ENCODE measurements at places on chromosomes 4 and X.

- DNase-seq: no peak
Measured at GRCh38 chrX:150544222-150544787, 24.1 kb upstream of the MTM1 start.

- DNase-seq: peak; percentile 0
Measured at GRCh38 chrX:20361081-20361889, 94.6 kb upstream of the RPS6KA3 start.

- DNase-seq: peak; percentile 54
Measured at GRCh38 chr4:71187404-71188155, 151.2 kb upstream of the SLC4A4 start.

GRCh38 chr4:126532527-126532926 is 1100.2 kb upstream of the INTU start:
- DNase-seq: no peak

DNA sequence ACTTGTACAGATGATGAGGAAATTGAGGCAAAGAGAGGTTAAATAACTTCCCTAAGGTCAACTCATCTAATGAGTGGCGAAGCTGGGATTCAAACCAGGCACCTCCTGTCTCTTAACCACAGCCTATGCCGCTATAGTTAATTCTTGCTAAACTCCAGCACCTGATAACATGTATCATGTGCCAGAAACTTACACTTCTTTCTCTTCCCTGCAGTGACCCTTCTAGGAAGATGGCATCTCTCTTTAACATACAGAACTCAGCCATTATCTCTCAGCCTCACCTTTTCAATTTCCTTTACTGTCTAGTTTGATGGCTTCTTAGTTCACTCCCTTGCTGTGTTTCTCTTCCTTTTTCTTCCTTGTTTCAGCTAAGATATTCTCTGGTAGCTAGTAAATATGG is 2.5 kb downstream of the VBP1 start:
- no peak for DNase-seq

DNA sequence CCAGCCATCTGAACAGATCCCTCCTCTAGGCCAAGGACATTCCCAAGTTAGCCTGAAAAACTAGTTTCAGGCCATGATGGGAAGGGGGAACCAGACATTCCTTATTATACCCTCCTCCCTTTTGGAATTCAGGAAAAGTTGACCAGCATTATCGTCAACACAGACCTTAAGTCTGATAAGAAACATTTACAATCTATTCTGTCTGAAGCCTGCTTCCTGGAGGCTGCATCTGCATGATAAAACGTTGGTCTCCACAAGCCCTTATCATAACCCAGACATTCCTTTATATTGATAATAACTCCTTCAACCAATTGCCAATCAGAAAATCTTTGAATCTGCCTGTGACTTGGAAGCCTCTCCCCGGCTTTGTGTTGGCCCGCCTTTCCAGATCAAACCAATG is 44.3 kb downstream of the EFHC2 start:
- DNase-seq: no peak

- DNase-seq: peak; percentile 86
Measured at GRCh38 chrX:54357414-54358377, at the start of gene WNK3. Gene WNK3, minus strand, starts transcription at chrX:54358046.

DNA sequence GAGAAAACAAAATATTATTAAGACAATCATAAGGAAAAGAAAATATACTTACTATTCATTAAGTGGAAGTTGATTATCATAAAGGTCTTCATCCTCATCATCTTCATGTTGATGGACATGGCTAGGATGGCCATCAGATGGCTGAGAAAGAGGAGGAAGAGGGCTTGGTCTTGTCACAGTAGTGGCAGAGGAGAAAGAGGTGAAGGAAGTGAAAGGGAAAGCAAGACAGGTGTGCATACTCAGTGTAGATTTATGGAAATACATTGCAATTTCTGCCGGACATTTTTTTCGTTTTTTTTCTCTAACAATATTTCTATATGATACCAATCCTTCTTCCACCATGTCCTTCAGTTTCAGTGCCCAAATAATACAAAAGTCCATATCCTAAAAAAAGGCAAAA is 1409.8 kb downstream of the PCDH7 start:
- no peak for DNase-seq

DNA sequence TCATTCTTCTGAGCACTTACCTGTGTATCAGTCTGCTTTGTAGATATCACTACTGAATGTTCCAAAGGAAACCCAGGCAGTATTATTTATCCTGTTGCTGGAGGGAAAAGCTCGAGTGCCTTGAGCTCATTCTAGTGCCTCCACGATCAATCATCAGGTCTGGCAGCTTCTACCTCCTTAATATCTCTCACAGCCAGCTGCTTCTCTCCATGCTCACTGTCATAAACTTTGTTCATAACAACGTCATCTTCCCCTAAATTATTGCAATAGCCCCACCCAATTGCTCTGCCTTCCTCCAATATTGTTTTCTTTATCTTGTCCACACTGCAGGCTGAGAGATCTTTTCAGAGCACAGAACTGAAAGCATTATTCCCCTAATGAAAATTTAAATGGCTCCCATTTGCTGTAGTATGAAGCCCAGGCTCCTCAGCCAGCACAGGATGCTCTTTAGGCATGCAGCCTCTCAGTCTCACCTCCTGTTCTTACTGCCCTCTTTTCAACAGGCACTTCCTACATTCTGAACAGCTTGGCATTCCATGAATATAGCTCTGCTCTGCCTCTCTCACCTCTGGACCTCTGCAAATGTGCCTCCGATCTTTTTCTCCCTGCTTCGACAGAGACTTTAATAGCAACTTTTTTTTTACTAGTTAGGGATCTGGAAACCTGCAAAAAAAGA is 504.2 kb upstream of the IGFBP7 start:
- no peak for DNase-seq

DNA sequence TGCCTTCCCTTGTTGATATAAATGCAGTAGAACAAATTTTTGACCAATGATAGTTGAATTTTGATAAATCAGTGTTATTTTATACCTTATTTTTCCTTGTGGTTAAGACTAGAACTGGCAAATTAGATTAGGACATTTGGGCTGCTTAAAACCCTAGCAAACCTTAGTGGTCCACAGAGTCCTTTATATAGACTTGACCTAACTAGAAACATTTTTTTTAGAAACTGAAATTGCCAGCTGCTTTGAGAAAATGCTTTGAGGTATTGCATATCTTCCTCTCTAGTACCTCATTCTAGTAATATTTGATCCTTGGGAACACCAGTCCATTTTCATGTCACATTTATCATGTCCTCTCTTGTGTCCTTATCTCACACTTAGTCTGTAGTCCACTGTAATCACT is 580.3 kb downstream of the FSTL5 start:
- no peak for DNase-seq

- no peak for DNase-seq
Measured at GRCh38 chr4:83010111-83010521, 507 bp downstream of the LIN54 start.

GRCh38 chr4:139770361-139770760 is 104.7 kb downstream of the MGST2 start:
- DNase-seq: no peak

- DNase-seq: no peak
Measured at GRCh38 chr4:183402771-183403170, 41.7 kb upstream of the CDKN2AIP start.

- DNase-seq: no peak
Measured at GRCh38 chr4:142614621-142615323, 231.3 kb downstream of the INPP4B start.

DNA sequence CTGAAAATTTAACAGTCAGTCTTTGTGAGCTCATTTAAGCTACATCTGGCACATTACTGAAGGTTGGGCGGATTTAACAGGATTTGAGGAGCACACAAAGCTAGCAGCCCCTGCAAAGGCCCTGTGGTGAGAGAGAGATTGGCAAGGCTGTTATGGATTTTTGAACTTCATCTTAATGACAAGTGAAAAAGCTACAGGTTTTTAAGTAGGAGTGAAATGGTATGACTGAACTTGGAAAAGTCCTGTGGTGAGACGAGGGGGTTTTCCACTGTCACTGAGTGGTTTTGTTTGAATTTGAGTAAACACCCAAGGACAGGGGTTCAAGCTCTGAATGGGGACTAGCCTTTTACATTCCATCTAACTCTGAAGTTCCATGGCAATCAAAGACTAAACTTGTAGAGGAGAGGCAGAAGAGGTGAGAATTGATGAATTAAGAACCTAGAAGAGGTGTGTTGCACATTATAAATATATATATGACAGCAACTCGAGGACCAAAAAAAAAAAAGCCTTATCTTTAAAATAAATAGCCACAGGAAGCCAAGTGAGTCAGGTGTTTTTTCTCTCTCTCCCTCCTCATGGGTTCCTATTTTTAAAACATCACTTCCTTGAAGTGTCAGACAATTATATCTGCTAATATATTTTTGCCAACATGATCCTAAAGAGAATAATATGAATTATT is 47.8 kb upstream of the CLNK start:
- no peak for DNase-seq

DNA sequence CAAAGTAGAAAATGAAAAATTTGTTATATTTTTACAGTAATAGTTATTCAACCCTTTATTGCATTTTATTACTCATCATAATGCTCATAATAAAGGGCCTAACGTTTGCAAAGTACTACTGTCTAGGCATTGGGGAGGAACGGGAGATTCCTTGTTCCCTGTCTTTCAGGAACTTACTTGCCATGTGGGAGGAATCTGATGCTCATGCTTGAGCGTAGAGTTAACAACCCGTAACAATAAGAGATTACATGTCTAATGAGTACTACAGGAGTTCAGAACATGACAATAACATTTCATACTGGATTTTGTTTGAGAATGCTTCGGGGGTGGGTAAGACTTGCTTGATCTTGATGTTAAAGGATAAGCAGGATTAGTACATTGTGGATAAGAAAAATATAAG is 2.9 kb downstream of the CCSER1 start:
- DNase-seq: no peak

DNA sequence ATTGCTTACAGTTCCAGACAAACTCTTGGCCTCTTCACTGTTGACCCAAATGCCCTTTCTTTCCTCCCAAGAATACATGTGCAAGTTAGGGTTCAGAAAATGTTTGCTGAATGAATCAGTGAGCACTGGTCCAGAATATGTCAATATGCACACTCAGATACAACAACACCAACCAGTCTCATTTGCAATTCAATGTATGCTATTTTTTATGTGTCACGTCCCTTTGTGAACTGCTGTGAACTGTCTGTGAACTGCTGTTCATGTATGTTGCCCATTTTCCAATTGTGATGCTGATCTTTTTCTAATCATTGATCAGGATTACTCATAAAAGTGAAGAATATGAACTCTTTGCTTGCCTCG is 17.8 kb downstream of the GAB3 start:
- DNase-seq: no peak

- no peak for DNase-seq
Measured at GRCh38 chr4:132527817-132528216, 621.3 kb upstream of the PCDH10 start.

GRCh38 chrX:110985470-110985869 is 110.5 kb upstream of the PAK3 start:
- DNase-seq: no peak

GRCh38 chr4:5477613-5478012 is 230.7 kb downstream of the EVC2 start:
- no peak for DNase-seq

GRCh38 chr4:143091862-143092261 is 92.9 kb upstream of the USP38 start:
- no peak for DNase-seq

- DNase-seq: no peak
Measured at GRCh38 chr4:132737344-132737743, 411.8 kb upstream of the PCDH10 start.

GRCh38 chr4:158201322-158201721 is 9.0 kb upstream of the TMEM144 start:
- DNase-seq: no peak

- DNase-seq: no peak
Measured at GRCh38 chr4:40334591-40335524, at the start of gene CHRNA9. Gene CHRNA9, plus strand, starts transcription at chr4:40335333. Its CDS starts 135 bp downstream, at chr4:40335468.

- no peak for DNase-seq
Measured at GRCh38 chr4:25310803-25311166, 1.8 kb upstream of the ZCCHC4 start.

DNA sequence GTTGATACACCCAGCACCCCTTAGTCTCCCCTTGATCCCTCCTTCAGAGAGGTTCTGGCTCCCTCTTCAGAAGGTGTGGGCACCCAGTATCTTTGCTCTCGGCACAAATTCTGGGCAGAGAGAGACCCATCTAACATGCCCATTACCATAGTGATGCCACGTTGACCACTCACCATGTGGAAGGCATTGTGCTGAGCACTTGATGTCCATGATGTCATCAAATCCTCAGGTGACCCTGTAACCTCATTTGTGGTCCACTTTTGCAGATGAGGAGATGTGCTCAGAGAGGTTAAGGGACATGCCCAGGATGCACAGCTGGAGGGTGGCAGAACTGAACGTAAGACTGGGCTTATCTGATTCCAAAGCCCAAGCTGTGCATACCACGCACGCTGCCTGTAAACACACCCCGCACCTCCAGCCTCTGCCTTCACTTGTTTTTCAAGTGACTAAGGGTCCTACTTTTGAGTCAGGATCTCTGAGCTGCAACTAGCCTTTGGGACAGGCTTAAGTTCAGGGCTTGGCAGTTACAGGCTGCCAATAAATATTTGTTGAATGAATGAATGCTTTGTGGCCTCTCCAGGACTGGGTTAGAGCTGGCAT is 55.2 kb downstream of the HTRA3 start:
- DNase-seq: no peak

GRCh38 chr4:41124916-41125548 is 89.3 kb downstream of the APBB2 start:
- peak; percentile 78 for DNase-seq

GRCh38 chr4:146548443-146548842 is 26.7 kb upstream of the SLC10A7 start:
- DNase-seq: no peak

- no peak for DNase-seq
Measured at GRCh38 chr4:83731609-83732008, 195.7 kb downstream of the GPAT3 start.

- no peak for DNase-seq
Measured at GRCh38 chr4:4170596-4171150, 56.1 kb downstream of the OTOP1 start.

GRCh38 chr4:159455675-159456237 is 352.9 kb downstream of the RAPGEF2 start:
- peak; percentile 58 for DNase-seq

DNA sequence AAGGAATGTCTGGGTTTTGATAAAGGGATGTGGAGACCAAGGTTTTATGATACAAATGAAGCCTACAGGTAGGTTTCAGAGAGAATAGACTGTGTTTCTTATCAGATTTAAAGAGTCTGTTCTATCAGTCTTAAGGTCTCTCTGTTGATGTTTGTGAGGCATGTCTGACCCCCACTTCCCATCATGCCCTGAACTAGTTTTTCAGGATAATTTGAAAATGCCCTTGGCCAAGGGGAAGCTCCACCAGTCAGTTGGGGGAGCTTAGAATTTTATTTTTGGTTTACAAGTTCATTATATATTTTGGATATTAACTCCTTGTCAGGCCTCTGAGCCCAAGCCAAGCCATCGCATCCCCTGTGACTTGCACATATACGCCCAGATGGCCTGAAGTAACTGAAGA is 18.6 kb downstream of the C4orf51 start:
- no peak for DNase-seq

DNA sequence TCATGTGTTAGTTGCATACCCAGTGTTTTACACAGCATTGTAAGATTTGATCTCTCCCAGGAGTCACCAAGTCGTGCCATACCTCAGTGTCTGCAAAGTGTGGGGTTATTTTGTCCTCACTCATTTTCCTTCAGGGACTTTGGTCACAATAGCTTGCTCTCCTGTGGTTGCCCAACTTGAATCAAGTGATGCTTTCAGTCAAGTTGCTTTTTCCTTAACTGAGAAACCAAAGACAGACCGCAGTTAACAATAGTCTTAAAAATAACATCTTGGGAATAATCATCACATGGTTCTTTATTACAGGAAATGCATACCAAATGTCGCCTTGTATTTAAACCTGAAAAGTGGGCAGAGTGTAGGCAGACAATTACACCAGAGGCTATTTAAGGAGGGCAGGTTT is 44.5 kb upstream of the NDP start:
- peak; percentile 6 for DNase-seq

All from urothelium cell line (cell line).